MG63 (cell line): ENCODE measurements at places on chromosomes 12 and 14. TPM values are rescaled to one million over a fixed set of nuclear protein-coding genes. Genes with fewer than 3 reads are reported as not detected.

- DNase-seq, result no peak
Measured at GRCh38 chr12:124097701-124098100, 124.7 kb downstream of the ZNF664 start.

GRCh38 chr14:99682809-99683618 is 1.1 kb upstream of the CYP46A1 start:
- DNase-seq, result peak; percentile 65

GRCh38 chr12:14416658-14417057 is 51.2 kb downstream of the ATF7IP start:
- DNase-seq, result no peak

DNA sequence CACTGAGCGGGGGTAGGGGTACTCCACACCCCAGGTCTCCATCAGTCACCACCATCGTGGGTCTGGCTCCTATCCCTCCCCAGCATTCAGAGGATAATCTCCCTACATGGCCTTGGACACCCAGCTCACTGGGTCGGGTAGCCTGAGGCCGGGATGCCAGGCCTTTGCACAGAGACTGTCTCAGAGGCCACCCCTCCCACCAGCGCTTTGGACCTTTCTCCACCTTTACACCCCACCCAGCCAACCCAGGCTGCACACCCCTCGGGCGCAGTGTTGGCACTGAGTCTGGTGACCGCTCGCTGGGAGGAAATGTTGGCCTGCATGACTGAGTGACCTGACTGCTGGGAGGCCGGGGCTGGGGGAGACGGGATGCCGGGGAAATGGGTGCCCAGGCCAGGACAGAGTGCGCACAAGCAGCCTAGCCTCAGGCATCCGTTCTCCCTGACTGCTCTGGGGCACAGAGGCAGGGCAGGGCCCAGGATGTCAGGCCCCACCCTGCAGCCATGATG is 10.6 kb upstream of the LBHD2 start:
- no peak for DNase-seq

SDS gene
- total RNA-seq, result not detected in 2 replicates

TSPAN19 gene
- total RNA-seq, result not detected in 2 replicates

- no peak for DNase-seq
Measured at GRCh38 chr12:53102883-53103807, at the start of gene SOAT2. SOAT2 (plus strand) TSS chr12:53103486; CDS start chr12:53103578, 92 bp downstream.

- no peak for DNase-seq
Measured at GRCh38 chr12:45658020-45658419, 71.5 kb upstream of the ARID2 start.

GRCh38 chr14:38079268-38079667 is 128.4 kb upstream of the SSTR1 start:
- no peak for DNase-seq

DLK1 gene
- total RNA-seq, result not detected in 2 replicates

DNA sequence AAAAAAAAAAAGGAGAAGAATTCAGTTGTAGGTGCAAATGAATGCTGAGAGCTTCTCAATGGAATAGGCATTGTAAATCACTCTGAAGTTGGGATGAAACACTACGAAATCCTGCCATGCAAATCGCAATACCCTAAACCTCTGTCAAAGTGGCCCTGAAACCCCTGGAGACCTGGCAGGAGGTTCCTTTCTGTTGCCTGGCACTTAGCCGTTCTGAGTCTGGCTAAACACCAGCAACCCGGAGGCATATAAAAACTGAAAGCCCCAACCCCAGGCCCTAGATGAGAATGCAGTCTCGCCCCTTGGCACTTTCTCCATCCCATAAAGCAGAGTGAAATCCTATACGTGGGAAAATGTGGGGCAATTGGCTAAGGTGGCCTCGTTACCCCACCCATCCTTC is 151.5 kb upstream of the PARP11 start:
- no peak for DNase-seq

DNA sequence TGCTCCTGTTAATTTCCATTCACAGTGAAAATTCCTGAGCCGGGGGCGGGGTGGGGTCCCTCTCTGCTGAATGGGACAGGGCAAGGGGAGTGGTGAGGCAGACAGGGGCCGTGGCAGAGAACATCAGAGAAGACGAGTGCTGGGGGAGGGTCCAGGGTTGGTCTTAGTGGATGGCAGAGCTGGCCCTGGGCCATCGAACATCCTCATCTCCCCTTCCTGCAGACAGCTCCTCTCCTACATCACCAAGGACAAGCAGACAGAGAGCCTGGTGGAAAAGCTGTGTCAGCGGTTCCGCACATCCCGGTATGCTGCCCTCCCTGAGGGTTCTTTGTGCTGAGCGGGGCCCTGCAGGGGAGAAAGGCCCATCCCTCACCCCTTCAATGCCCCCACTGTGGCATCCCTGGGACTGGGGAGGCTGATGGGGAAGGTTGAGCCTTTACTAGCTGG is 5.0 kb upstream of the GAPDH start:
- DNase-seq, result no peak

DNA sequence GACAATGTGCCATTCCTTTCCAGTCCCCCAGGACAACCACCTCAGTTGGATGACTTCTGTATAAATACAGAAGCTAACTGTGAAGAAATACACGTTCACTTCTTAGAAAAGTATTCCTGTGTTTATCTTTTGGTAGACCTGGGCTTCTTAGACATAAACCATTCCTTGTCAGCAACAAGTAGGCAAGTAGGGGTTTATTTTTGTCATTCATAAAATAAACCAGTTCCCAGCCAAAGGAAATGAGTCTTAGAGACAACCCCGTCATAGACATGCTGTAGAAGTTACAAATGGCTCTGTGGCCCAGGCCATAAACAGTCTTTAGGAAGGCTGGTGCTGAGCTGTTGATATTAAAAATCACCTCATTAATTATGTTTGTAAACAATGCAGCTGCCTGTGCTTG is 243.2 kb downstream of the SPTSSA start:
- DNase-seq, result no peak

WASHC3 gene
- total RNA-seq, result 42.6 and 46.2 TPM in 2 replicates

- DNase-seq, result peak; percentile 9
Measured at GRCh38 chr12:112506513-112507166, 87.9 kb downstream of the PTPN11 start.

PRB2 gene
- not detected in 2 replicates for total RNA-seq

DNA sequence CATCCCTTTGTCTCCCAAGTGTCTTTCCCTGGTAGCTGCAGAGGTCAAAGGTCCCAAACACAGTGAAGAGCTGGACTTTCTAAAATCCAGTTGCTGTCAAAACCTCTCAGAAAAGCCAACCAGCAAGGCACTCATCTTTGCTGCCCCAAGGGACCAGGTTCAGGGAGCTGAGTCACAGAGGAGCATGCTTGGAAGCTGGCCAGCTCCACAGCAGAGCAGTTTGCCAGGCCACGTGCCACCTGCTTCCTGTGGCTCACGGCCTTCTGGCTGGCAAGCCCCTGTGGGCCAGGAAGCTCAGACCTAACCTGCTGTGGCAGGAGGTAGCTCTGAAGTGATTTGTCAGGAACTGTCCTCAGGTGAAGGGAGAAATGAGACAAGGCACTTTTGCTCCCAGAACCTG is 3.6 kb downstream of the ISCU start:
- DNase-seq, result peak; percentile 88

FSCB gene
- not detected in 2 replicates for total RNA-seq

ART4 gene
- not detected in 2 replicates for total RNA-seq

CLEC1A gene
- total RNA-seq, result 0.30 TPM in 1 of 2 replicates, not detected in the other

GRCh38 chr12:117986705-117987469 is 18.1 kb upstream of the KSR2 start:
- DNase-seq, result peak; percentile 42

- DNase-seq, result peak; percentile 4
Measured at GRCh38 chr14:86799244-86799647, 1193.7 kb downstream of the GALC start.

DNA sequence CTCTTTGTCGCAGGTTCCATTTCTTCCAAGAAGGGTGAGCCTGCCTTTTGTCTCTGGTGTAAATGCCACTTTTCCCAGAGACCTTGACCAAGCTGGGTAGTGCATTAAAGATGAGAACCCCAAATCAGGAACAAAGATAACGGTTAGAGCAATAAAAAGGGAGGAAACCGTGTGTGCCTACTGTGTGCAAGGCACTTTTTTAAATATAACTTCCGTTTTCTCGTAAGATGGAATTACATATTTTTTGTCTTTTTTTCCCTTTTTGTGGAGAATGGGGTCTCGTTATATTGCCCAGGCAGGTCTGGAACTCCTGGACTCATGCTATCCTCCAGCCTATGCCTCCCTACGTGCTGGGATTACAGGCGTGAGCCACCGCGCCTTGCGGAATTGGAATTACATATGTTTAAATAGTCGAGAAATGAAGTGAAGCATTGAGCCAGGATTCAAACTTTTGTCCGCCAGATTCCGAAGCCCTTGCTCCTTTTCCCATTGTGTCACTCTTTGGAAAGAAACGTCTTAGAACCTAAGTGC is 506 bp upstream of the NABP2 start:
- DNase-seq, result no peak

A2M gene
- 0.07 TPM in 1 of 2 replicates, not detected in the other for total RNA-seq

DNA sequence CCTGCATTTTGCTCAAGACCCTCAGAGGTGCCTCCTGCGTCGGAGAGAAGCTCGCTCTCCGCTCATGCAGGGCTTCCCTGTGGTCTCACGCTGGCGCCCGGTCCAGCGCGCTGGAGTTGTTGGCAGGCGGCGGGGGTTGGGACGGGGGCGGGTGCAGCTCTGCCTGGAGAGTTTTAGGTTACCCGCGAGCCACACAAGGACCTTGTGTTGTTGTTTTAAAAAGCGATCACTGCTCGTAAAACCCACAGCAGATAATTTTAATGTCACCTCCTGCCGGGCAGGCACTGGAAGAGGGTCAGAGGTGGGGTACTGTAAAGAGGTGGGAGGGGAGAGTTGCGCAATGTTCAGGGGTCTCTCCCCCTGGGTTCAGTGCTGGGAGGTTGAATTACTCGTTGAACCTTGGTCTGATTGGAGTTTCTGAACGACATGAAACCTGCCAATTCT is 850 bp downstream of the SMOC1 start:
- DNase-seq, result peak; percentile 36

GRCh38 chr12:5505116-5505515 is 73.2 kb downstream of the NTF3 start:
- DNase-seq, result no peak
